ENCODE measurements at places on chromosomes 7 and 10.

- DNase-seq: no peak
Measured at GRCh38 chr7:69436946-69437345, 161.3 kb upstream of the AUTS2 start.

- DNase-seq: no peak
Measured at GRCh38 chr7:18831419-18831818, 286.0 kb downstream of the TWIST1 start.

GRCh38 chr10:71766717-71767419, 6.5 kb downstream of the VSIR start:
- no peak for DNase-seq

DNA sequence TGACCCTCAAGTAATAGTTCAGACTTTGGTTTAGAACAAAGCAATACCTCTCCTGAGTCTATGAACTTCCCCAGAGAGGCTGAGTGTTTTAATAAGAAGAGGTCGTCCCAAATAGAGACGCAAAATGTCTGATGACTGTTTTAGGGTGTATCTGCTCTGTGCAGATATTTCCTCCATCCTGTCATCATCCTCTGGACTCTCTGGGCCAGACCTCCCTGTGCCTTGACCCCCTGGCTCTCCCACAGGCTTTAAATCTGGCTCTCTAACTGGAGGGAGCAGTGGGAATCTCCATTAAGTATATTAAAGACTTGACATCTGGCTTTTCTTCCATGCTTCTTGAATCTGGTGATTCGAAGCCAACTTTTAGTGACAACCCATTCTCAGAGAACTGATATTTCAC, 633.3 kb downstream of the INHBA start:
- DNase-seq: no peak

DNA sequence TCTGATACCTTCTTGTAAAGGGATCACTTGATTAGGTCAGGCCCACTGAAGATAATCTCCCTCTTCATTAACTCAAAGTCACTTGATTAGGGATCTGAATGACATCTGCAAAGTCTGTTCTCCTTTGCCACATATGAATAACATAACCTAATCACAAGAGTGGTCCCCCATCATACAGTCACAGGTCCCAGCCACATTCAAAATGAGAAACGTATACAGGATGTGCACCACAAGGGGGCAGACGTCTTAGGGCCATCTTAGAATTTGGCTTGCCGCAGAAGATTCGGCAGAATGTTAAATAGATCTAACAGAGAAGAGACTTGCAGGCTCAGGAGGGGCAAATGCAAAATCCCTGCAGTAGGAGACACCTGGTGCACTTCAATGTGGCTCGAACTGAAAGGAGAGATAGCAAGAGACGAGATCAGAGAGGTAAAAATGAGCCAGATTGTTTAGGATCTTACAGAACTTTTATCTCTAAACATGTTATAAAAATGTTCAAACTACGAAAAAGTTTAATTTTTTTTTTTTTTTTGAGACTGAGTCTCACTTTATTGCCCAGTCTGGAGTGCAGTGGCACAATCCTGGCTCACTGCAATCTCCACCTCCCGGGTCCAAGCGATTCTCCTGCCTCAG, 10.4 kb upstream of the SMC3 start:
- peak; percentile 71 for DNase-seq

DNA sequence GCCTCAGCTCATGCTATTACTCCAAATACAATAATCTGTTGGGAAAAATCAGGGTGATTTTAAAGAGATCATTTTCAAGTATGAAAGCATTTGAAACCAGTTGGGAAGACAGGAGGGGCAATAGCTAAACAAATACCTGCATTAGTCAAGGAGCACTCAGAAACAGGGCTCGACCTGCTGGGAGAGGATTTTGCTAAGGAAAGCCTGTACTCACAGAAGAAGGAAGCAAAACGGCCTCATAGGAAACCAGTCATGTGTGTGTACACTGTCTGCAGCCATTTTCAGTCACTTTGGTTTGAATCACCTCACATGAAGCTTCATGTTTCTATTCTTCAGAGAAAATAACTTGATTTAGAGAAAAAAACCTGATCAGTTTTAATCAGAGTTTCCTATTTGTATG, 38.6 kb downstream of the FZD1 start:
- no peak for DNase-seq

DNA sequence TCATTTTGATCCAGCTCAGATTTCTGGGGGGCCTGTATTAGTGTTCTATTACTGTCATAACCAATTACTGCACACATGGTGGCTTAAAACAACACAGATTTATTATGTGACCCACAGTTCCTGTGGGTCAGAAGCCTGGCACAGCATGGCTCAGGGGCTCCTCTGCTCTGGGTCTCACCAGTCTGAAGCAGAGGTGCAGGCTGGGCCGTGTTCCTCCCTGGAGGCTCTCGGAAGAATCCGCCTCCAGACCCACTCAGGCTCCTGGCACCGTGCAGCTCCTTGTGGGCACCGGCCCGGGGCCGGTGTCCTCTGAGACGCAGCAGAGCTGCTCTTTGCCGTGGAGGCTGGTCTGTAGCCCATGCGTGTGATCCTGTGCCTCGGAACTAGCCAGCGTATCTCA, 61.5 kb downstream of the RAMP3 start:
- no peak for DNase-seq

DNA sequence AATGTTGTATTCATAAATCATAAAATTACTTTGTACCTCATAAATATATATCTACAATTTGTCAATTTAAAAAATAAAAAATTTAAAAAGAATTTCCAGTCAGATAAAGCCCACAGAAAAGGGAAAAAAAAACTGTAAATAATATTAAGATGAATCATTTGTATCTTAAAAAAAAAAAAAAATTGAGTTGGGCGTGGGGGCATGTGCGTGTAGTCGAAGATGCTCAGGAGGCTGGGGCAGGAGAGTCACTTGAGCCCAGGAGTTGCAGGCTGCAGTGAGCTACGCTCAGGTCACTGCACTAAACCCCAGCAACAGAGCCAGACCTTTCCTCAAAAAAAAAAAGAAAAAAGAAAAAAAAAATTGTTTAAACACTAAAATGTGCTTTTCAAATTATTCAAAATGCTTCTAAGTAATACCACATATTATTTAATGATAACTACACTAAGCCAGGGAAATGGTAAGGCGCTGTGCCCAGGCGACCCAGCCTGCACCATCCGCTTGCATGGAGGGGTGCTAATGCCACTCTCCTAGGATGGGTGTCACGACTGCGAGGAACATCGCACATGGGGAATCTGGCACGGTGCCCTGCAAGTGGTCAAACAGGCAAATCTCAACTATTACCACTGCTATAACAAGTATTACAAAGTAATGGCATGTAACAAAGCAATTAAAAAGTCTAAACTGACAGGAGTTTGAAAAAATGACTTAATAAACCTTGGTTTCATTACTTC, 15.4 kb downstream of the GLUD1 start:
- DNase-seq: no peak

- DNase-seq: no peak
Measured at GRCh38 chr7:2818121-2818520, 26.0 kb downstream of the GNA12 start.

DNA sequence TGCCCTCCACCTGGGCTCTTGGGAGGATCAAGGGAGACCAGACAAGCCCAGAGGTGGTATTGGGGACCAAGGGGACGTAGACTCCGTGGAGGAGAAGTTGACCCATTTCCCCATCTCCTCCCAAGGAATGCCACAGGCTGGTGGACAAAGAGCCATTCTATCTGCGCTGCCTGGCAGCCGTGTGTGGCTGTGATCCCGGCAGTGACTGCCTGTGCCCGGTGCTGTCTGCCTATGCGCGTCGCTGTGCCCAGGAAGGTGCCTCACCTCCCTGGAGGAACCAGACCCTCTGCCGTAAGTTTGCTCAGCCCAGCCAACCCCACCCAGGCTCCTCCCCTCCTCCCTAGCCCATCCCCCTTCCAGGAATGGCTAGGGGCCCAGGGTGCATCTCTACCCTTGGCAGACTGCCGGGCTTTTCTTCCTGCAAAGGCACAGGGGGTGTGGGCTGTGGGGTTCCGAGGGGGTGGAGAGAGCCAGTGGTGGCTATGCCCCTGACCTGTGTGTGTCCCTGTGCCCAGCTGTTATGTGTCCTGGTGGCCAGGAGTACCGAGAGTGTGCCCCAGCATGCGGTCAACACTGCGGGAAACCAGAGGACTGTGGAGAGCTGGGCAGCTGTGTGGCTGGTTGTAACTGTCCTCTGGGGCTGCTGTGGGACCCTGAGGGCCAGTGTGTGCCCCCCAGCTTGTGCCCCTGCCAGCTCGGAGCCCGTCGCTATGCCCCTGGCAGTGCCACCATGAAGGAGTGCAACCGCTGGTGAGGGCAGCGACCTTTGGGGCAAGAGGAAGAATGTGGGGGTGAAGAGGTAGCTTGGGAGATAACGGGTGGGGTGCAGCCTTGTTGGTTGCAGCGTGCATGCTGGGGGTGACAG, 10.2 kb upstream of the ZNF467 start:
- no peak for DNase-seq

GRCh38 chr7:22542669-22543068, 42.7 kb upstream of the STEAP1B start:
- no peak for DNase-seq

- DNase-seq: peak; percentile 29
Measured at GRCh38 chr7:6614953-6615722, at the start of gene ZNF853. TSS of gene ZNF853 (plus strand) at chr7:6615610. CDS start at chr7:6616175, 565 bp downstream.

- no peak for DNase-seq
Measured at GRCh38 chr10:30877111-30877510, 154.6 kb downstream of the ZNF438 start.

GRCh38 chr7:131015657-131015958, 281.6 kb upstream of the KLF14 start:
- DNase-seq: no peak

DNA sequence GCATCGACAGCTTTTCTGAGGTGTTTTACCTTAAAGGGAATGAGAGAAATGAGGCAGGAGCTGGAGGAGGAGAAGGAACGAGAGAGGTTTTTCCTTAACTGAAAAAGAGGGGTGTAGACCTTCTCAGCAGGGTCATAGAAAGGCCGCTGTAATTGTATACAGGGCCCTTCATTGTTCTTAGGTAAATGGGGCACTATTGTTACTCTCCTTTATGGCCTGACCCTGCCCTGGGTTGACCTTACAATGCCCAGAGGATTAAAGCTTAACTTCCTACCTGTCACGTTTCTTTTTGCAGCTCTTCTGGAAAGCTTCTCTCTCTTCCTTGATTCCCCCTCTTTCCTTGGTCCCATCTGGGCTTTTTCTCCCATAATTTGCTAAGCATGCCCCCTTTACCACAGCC, 13.7 kb upstream of the PDLIM1 start:
- no peak for DNase-seq

DNA sequence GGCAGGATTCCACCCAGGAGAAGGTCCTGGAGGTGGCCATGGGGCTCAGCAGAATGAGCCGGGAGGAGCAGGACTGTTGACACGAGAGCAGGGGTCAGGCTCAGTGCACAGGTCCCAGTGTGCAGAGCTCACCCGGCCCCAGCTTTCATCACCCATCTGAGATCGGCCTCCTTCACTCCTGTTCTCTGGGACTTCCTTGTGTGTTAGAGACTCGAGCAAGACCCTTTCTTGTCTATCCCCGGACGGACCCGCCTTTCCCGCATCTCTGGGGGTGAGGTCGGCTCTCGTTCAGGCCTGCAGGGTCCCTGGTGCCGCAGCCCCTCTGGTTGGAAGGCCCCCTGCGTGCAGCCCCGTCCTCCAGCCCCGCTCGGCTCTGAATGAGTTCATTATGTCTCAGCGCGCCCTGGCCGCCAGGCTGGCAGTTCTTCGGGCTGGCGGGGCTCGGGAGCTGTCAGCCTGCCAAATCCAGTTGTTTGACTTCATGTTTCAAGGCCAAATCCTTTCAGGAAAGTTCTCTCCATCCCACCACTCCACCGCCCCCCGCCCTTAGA, 127.9 kb downstream of the LHPP start:
- no peak for DNase-seq

GRCh38 chr7:121853307-121853706, 19.7 kb upstream of the PTPRZ1 start:
- DNase-seq: no peak

DNA sequence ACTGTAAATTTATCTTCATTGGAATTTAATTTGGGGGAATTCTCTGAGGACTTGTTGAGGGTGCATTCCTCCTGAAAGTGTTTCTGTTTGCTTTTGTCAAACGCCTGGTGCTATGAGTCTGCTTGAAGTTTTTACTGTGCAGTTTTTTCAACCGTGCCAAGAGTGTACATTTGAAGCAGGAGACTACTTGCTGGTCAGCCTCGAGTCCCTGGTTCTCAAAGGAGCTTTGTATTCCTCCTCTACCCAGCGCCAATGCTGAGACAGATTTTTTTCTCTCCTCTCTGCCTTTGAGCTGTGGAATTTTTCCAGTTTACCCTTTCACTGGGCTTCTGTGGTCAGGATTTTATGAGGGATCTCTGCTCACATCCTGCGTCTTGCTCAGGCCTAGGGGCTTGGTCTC, 62.1 kb downstream of the NPY start:
- DNase-seq: no peak

DNA sequence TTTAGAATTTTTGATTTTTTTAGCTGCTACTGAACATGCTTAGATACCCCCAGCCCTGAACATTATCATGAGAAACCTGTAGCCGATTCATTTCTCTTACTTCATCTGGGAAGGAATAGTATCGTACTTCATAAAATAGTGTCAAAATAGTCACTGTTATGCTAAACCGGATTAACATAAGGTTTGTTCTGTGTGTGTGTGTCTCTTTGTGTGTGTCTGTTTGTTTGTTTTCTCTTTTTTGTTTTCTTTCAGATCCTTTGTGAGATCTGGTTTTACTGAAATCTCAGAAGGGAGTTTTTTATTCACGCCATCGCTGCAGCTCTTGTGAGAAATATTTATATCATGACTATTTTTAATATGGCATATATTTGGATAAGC, 761 bp downstream of the LGI1 start:
- DNase-seq: no peak

- DNase-seq: no peak
Measured at GRCh38 chr10:20350509-20350908, 534.3 kb downstream of the PLXDC2 start.

GRCh38 chr10:53395449-53395848, 622.9 kb upstream of the MBL2 start:
- no peak for DNase-seq

- DNase-seq: no peak
Measured at GRCh38 chr10:69614130-69614529, 15.9 kb upstream of the FAM241B start.
